ENCODE measurements at places on chromosomes 12 and 14. TPM values are rescaled to one million over a fixed set of nuclear protein-coding genes. Genes with fewer than 3 reads are reported as not detected.
A peak's percentile ranks its signal among the peaks of the same experiment; 100 is the strongest.

DNA sequence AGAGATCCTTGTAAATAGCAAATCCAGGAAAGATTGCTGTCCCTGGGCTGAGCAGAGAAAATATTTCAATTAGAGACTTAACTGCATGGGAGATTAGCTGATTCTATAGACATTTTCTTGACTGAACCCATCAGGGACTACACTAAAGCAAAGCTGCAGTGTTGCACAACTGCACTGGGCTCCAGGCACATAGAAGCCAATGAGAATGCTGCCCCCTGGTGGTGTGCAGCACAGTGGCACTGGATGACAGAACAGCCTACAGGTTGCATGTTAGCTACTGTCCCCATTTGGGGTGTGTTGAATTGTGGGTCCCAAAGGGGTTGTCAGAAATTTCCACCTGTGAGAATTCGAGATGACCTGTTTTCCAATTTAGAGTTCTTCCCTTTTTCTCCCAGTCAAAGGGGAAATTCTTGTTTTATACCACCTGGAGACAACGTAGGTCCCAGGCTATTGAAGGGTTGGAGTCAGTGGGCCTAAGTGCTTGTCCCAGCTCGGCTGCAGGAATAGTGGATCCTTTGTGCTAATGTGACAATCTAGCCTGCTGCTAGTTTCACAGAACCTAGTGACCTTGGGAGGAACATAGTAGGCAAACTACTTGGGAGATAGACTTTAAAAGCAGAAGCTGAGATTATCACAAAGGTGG, 114.7 kb downstream of the SLC8A3 start:
- DNase-seq = peak; percentile 57

DNA sequence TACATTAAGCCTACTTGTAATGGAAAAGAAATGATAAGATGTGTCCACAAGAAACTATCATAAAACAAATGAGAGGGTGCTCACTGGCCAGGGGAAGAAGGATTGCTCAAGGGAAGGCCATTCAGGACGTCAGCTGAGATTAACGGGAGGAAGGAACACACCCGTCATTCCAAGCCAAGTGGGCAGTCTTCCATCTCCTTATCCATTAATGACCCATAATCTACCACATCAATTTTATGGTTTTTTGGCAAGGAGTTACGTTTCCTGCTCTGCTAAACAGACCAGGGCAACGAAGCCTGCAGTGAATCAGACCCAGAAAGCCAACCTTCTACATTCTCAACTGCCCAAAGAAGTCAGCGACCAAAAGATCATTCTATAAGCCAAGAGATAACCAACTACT, 25.1 kb downstream of the PRKAB1 start:
- DNase-seq = no peak

DNA sequence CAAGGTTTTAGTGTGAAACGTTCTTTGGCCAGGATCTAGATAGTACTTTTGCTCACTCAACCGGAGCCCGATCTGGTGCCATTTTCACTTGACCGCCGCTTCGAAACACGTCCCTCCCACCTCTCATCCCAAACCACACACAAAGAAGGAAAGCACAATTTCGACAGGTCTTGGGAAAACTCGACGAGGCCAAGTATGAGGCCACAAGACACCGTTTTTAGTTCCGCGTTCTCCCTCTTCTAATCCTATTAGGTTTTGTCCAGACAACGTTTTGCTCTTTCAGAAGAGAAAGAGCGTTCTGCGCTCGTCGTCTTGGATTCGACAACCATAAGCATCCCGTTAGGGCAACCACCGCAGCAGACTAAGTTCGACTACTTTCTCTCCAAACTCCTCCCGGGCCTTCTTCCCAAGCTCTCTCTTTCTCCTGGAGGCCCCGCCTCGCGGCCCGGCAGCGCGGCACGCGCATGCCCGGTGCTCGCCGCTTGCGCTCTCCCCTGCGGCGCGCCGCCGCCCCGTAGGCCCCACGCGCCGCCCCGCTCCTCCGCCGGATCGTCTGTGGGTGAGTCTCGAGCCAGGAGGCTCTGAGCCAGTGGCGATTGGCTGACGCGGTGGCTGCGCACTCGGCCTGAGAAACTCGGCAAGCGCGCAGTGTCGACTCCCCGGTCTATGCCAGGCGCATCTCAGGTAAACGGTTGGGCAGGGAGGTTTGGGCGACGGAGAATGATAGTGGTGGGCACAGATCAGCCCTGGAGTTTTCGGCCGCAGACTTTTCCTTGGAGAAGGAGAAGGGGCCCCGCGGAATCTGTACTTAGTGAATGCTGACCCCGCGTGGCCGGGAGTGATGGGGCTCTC, at the start of gene MIPOL1:
Gene MIPOL1 (plus strand): TSS at position 517 of the 852 bp plus-strand sequence. CDS start 49,952 bp downstream, outside the sequence.
- peak; percentile 86 for DNase-seq

- no peak for DNase-seq
Measured at GRCh38 chr12:40573024-40573423, 119.2 kb upstream of the CNTN1 start.

- no peak for DNase-seq
Measured at GRCh38 chr12:108478611-108479206, 36.4 kb upstream of the FICD start.

GRCh38 chr14:102272392-102272791, 32.6 kb downstream of the MOK start:
- no peak for DNase-seq

GRCh38 chr12:60094436-60094835, 498.6 kb downstream of the SLC16A7 start:
- DNase-seq = no peak

Gene SLC6A15
- total RNA-seq = not detected

DNA sequence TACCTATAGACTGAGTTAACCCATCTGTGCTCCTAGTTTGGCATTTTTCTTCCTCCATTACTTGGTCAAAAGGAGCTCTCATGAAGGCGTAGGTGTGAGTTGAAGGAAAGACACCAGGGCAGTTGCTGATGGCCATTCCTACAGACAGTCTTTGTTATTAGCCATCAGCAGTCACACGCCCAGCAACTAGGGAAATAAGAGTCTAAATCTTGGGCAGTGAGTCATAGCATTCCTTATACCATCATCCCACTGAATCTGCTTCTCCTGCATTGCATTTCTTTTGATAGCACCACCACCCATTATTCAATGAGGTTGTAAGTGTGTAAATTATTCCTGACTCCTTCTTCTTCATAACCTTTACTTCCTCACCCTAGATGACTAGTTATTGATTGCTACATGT, 150.9 kb upstream of the IGF1 start:
- peak; percentile 33 for DNase-seq

Gene TAMALIN
- total RNA-seq = not detected

- DNase-seq = no peak
Measured at GRCh38 chr14:62743560-62743959, 301.7 kb downstream of the KCNH5 start.

GRCh38 chr14:23540141-23540469, 11.5 kb downstream of the ZFHX2 start:
- no peak for DNase-seq

DNA sequence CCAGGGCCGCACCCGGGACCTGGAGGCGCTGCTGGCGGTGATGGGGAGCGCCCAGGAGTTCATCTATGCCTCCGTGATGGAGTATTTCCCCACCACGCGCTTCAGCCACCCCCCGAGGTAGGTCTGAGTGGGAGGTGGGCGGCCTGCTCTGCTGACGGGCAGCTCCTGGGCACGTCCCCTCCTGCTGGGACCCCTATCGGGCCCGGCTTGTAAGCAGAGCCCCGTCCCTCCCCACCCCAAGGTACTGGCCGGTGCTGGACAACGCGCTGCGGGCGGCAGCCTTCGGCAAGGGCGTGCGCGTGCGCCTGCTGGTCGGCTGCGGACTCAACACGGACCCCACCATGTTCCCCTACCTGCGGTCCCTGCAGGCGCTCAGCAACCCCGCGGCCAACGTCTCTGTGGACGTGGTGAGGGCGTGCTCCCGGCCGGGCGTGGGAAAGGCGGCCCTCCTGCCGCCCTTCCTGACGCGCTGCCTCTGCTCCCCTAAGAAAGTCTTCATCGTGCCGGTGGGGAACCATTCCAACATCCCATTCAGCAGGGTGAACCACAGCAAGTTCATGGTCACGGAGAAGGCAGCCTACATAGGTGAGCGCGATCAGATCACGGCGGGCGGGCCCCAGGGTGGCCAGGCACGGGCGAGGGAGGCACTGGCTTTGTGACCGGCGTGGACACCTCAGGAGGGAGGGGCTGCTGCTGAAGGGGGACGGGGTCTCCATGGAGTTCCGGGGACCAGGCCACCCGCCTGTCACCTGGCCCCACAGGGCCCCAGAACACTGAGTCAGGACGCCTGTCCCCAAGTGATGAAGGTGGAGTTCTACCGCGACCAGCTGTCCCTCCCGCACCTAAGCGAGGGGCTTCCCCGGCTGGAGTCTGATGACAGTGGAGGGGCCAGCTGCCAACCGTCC, 7.3 kb downstream of the PLD4 start:
- DNase-seq = no peak

Gene HOXC5
- 0.61 TPM for total RNA-seq

DNA sequence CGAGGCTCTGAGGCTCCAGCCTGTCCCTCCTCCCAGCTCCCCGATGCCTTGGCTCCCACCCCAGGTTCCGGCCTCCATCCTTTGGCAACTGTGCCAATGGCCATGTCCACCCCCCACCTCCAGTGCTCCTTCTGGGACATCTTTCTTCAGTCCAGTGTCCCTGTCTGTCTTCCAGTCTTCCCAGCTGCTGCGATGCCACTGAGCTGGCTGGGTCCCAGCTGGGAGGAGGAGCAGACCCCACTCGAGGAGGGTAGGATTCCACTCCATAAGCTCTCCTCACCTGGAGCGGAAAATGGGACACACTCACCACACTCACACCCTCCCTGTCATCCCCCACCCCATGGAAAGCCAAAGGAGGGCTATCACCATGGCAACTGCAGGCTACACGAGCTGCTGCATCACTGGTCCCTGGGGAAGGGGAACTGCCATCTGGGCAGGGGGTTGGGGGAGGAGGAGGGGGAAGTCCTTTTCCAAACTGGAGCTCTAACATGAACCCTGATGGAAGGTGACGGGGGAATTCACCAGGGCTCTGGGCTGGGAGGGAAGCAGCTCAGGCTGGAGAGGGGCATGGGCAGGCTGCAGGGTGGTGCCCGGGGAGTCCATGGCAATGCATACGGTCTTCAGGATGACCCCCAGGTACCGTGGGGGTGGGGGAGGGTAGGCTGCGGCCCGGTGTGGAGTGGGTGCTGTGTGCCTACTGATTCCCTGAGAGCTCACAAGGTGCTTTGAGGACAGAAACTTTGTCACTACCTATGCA, 94.3 kb downstream of the LRRC74A start:
- DNase-seq = no peak

- no peak for DNase-seq
Measured at GRCh38 chr14:87387806-87388205, 605.2 kb downstream of the GALC start.

- no peak for DNase-seq
Measured at GRCh38 chr14:33287189-33287588, 348.5 kb downstream of the NPAS3 start.

All from PC-9 (cell line).